ENCODE measurements at places on chromosomes 12 and 14.

GRCh38 chr14:94600148-94600545 is 12.0 kb upstream of the SERPINA3 start:
- DNase-seq, result no peak

DNA sequence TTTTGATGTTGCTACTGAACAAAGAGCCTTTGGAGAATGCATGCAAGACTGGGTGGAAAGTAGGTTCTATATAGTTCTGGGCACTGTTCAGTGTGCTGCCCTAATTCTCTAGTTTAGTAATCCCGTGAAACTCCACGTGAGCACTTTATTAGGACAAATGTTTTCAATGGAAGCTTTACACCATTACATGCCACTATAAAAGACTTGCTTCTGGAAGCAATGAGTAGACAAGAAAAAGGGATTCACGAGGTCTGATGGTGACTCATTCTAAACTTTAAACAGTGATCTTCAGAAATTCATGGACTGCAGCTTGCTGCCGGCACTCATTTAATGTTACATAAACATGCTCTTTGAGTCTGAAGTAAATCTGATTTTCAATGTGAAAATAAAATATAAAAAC is 22.3 kb downstream of the ATG14 start:
- DNase-seq, result no peak

- DNase-seq, result no peak
Measured at GRCh38 chr14:70947739-70948138, 40.5 kb downstream of the PCNX1 start.

DNA sequence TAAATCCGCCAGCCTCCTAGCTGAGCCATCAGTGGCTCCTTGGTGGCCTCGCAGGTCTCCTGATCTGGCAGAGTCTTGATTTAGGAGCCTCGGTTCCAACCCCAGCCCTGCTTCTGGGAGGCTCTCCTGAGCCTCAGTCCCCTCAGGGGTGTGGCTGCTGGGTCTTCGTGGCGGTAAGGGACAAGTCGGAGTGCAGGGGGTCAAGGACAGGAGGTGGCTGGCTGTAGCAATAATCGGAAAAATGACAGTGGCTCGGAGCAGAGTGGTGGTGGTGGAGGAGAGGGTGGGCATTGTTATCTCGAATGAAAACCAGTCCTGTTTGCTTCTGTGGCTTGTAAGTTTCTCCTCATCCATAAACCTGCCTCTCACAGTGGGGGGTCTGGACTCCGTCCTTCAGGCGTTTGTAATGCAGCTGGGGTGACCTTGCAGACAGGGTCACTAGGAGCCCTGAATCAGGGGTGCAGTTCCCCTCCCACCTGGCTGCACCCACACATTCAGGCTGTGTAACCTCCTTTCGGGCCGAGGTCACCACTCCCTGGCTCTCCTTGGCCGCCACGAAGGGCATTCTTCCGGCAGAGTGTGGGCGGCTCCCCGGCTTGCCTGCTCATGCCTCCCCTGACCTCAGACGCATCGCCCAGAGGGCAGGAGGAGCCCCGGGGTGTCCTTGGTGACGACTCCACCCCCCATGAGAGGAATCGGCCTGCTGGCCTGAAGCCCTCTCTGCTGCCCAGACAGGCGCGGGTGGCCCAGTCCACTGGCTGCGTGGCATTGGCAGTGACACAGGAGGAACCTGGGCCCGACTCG is 8.1 kb downstream of the BCL7A start:
- no peak for DNase-seq

GRCh38 chr12:114404083-114404925 is 1.6 kb downstream of the TBX5 start:
- no peak for DNase-seq

- DNase-seq, result no peak
Measured at GRCh38 chr12:47039079-47039478, 40.3 kb upstream of the PCED1B start.

- DNase-seq, result no peak
Measured at GRCh38 chr12:106580671-106581508, 1.9 kb upstream of the RFX4 start.

GRCh38 chr12:13103391-13104033 is at the start of gene GSG1:
Gene GSG1 (minus strand): TSS chr12:13103667. CDS start chr12:13103512, 155 bp downstream.
- DNase-seq, result no peak

- no peak for DNase-seq
Measured at GRCh38 chr12:110508071-110508586, 6.0 kb downstream of the RAD9B start.

DNA sequence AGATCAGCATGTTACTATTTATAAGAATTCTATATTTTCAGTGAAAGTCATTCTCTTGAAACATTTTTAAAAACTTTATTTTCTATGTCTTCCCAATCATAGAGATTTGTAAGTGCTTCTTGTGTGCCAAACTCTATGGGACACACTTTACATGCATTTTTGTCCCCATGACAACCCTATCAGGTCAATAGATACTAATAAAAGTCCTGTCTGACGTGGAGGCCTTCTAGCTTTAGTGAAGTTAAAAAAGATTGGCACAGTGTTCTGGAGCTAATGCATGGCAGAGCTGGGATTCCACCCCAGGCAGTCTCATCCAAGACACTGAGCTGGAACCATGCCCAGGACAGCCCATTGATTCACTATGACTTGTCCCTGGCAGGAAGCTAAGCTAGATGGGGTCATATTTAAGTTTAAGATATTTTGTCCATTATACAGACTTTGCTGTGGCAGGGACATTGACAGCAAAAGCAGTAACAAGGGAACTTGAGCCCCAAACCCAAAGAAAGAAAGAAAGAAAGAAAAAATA is 28.1 kb downstream of the TTC6 start:
- no peak for DNase-seq

DNA sequence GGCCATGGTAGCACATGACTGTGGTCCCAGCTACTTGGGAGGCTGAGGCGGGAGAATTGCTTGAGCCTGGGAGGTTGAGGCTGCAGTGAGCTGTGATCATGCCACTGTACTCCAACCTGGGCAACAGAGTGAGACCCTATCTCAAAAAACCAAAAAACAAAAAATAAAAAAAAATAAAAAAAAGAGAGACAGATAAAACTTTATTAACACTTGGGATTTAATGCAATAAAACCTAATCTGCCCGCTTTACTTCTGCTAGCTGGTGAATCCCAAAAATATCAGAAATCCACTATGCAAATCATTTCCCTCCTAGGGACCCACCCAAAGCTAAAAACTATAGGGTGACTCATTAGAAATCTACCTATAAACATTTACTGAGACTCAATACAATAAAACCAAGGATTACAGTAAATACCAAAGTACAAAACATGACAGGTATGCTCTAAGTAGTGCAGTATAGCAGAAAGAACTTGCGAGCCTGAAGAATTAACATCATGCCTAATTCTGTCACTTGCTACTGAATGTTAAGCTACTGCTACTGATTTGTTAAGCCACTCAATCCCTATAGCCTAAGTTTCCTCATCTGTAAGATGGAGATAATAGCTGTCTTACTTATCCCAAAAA is 50.1 kb upstream of the STAC3 start:
- no peak for DNase-seq

DNA sequence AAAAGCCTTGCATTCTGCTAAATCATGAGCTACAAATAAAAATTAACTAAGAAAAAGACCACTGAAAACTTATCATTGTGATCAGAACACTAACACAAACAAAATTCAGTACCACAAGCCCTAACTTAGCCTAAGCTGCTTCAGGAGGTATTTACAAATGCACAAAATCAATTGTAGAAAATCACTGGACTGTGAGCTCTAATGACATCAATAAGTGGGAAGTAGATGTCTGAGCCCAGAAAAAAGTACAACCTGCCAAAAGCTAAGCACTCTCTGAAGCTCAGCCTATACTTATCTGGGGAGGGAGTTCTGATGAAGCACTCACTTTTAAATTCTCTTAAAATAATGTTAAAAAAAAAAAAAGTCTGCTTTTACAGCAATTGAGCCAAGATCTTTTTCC is 92.9 kb downstream of the SLCO1B1 start:
- no peak for DNase-seq

All from T-helper 2 cell (primary cell).